Jurkat, Clone E6-1 (cell line): ENCODE measurements at places on chromosomes 5 and 9.
A peak's percentile ranks its signal among the peaks of the same experiment; 100 is the strongest.

DNA sequence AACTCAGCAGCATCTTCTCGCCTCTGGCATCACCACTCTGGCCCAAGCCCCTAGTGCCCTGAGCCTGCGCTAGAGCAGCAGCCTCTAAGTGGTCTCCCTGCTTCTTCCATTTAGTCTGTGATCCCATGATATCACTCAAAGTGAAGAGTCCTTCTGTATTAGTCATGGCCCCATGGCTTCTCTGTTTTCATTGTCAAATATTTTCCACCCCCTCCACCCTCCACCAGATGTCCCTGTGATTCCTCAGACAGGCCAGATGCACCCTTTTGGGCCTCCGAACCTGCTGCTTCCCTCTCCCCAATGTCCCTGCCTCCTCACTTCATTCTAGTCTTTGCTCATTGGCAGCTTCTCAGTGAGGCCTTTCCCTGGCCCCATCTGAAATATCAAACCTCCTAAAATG is 299.2 kb downstream of the SPOCK1 start:
- no peak for DNase-seq

GRCh38 chr9:34501889-34502425 is 20.8 kb downstream of the ENHO start:
- no peak for DNase-seq

GRCh38 chr5:60551829-60552228 is 148.1 kb downstream of the DEPDC1B start:
- no peak for DNase-seq

- DNase-seq = no peak
Observed at GRCh38 chr9:134600836-134601638, 40.6 kb upstream of the COL5A1 start.

- peak; percentile 57 for DNase-seq
Observed at GRCh38 chr9:88998503-88998902, 7.2 kb downstream of the S1PR3 start.

DNA sequence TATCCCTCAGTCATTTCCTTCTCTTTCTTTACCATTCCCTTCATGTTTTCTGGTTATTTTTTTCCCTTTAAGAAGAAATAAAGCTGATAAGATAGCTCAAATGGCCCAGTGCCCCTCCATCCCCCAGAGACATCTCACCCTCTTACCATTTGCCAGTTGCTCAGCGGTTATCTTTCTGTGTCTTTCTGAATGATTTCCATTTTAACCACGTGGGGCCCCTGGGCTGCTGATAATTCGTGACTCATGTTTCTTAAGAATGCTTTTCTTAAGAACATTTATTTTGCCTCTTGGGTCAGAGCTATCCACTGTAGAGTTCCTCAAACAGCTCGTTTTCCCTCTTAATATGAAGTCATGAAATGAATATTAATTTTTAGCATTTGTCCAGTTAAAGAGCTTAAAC is 147.8 kb downstream of the MAST4 start:
- no peak for DNase-seq

- DNase-seq = no peak
Observed at GRCh38 chr5:5344051-5344571, 78.4 kb upstream of the ICE1 start.

DNA sequence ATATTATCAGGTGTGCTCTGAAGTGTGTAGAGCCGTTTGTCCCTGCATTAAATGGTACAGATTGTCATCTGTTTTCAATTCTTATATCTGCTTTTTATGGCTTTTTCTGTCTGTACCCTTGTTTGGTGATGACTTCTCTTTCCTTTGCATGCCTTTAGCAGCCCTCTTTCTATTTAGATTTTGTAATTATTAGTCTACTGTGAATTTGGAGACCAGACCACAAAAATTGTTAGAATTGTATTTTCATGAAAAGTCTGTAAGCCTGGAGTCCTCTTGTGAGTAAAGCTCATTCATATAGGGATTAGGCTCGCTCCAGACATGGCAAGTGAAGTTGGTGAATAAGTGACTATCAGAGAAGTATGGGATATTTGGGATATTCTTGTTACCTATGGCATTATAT is 41.7 kb downstream of the NFX1 start:
- no peak for DNase-seq

- no peak for DNase-seq
Observed at GRCh38 chr5:92543201-92543600, 1037.8 kb downstream of the NR2F1-AS1 start.

- DNase-seq = no peak
Observed at GRCh38 chr5:145772466-145772865, 62.7 kb downstream of the PRELID2 start.

DNA sequence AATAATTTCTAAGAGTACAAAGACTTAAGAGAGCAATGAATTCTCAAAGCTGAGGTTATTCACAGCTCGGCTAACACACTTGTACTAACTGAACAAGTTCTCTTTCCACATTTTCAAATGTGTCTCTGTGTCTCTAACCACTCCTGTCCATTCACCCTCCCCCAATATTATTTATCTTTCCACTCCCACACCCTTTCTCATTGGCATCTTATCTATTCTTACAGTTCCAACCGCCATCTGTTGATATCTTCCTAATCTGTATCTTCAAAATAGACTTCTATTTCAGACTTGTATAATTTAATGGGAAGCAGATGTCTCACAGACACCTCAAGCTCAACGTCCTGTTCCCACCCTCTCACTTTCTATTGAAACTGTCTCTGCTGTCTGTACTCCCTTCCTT is 205.9 kb downstream of the ANXA1 start:
- DNase-seq = no peak

DNA sequence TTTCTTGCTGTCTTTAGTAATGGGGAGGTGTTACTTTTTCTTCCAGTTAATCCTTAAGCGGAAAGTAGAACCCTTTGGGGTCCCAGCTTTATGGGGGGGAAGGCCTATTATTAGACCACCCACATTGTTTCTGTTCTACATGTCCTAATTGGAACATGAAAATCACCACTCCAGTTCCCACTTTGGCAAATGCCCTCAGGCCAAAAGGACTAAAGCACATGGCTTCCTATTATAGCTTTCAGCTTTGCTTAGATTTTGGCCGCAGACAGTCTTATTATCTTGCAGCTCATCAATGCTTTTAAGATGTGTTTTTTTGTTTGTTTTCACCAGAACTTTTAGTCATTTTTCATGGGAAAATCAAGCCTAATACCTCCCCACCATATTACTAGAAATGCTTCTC is 296.8 kb upstream of the ANKH start:
- no peak for DNase-seq

- DNase-seq = peak; percentile 70
Observed at GRCh38 chr9:115013998-115014397, 83.6 kb upstream of the TNFSF8 start.
